Stimulated activated CD8-positive, alpha-beta memory T cell treated with anti-CD3 and anti-CD28 coated beads, Interleukin-2, amount 100 ng/mL, for 1 hour (primary cell): ENCODE measurements at places on chromosomes 5 and 9.

DNA sequence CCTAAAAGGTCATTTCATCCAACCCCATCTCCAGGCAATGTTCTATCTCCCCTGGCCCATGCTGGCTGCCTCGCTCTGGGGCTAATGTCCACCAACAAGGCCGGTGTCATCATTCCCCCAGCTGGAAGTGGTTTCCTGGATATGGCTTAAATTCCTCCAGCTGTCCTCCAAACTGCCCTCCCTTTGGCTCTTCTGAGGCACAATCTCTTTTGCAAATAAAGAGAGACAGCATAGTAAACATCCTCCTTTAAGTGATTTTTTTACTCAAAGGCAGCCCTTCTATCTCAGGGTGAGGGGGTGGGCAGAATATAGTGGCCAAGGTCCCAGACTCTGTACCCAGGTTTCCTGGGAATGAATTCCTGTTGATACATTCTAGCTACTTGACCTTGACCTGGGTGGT, 117.4 kb upstream of the PANK3 start:
- DNase-seq, result no peak

GRCh38 chr9:116565986-116566385, 121.1 kb upstream of the TRIM32 start:
- DNase-seq, result no peak

DNA sequence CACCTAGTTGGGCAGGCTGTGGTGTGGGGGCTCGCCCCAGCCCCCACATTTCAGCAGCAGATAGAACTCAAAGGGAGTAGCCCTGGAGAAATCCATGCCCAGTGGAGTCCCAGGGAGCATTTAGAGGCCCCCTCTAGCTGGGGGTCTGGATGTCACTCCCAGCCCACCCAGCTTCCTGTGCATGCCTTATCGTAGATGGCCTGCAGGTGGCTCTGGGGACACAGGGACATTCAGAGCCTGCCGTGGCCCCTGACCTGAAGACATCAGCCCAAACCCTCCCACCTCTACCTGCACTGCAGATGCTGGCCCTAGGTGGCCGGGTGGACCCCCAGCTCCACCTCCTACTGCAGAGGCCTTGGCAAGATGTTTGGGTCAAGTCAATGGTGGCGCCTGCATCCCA, 49.0 kb upstream of the LMX1B start:
- no peak for DNase-seq

GRCh38 chr5:35924950-35925722, 13.3 kb downstream of the CAPSL start:
- DNase-seq, result peak; percentile 61

DNA sequence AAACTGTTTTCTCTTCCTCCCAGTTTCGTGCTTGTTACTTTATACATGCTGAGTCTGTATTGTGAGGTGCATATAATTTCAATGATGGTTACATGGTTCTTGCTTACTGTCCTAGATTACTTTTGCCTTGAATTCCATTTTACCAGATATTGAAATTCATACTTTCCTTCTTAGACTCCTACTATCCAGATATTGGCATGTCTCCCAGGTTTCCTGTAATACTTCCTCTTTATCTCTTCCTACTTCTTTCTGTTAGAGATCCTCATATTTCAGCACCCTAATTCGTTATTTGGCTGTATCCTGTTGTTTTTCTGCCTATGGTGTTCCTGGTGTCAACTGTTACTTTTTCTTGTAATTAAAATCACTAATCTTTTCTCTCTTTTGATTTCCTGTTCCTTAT, 522.1 kb downstream of the CCDC171 start:
- no peak for DNase-seq

GRCh38 chr5:176532795-176533194, 4.4 kb downstream of the RNF44 start:
- no peak for DNase-seq

DNA sequence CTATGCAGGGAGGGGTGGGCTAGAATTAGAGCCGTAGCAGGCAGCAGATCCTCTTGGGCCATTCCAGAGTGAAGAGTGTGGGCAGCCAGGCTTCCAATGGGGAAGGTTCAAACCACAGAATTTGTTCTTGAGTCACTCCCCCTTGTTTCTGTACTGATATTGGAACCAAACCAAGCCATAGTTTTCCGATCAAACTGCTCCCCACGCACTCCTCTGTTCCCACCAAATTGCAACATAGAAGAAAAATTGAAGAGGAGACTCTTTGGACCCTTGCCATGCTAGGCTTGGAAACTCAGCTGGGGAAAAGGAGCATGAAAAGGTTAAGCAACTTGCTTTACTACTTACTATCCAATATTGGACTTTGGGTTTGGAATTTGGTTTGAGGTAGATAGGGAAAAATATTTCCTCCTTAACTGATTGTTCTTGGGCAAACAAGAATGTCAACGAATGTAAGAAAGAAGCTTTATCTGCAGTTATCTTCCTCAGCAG, 165.8 kb upstream of the NR3C1 start:
- DNase-seq, result no peak

DNA sequence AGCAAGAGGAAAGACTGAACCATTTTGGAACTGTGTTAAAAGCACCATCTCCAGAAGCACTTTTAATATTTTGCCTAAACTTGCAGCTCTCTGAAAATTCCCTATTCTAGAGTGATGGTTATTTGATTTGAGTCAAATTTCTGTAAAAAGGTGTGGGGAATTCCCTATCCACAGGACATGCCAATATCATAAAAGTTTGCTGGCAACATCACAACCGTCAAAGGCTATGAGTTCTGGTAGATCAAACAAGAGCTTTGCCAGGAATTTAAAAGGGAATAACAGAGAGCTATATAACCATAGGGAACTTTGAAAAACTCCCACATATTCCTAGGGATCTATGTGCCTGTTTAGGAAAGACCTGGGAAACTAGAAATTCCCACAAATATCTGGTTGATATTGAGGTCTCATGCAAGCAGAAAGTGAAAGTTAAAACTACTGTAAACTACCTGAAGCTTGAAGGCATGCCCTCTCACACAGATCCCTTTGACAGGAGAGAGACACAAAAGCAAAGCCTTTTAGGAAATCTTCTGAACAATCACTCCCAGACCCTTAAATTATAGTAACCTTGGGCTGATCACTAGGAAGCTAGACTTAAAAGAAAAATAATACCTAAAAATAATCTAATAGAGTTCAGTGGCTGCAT, 549.9 kb downstream of the ANXA1 start:
- no peak for DNase-seq

GRCh38 chr5:94057217-94057616, 315.8 kb upstream of the POU5F2 start:
- no peak for DNase-seq

DNA sequence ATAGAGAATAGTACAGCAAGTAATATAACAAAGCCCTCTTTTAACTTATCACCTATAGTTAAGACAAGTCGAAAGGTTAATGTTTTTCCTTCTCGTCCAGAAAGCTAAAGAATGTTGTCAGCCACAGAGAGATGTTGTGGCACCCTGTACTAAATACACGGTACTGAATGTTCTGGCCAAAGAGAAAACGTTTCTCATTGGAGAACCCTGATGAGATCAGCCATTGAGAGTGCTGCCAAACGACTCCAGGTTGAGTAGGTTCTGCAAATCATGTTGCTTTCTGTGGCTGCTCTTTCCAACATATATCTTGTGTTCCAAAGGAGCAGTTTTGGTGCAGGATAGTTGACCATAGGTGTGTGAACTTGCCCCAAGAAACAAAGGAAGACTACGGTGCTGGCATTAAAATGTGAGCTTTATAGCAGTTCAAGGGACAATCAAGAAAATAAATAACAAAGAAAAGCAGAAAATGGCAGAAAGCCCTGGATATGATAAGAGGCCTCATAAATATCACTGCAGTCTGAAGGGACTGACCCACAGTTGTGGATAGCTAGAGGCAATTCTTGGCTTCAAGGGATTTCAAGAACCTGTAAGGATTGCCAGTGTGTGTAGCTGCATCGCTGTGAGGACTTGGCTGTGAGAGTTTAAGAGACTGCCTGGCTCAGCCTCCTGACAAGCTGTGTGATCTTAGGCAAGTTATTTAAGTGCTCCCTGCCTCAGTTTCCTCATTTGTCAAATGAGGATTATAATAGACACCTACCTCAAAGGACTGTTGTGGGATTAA, 102.7 kb downstream of the ARHGEF28 start:
- DNase-seq, result no peak

DNA sequence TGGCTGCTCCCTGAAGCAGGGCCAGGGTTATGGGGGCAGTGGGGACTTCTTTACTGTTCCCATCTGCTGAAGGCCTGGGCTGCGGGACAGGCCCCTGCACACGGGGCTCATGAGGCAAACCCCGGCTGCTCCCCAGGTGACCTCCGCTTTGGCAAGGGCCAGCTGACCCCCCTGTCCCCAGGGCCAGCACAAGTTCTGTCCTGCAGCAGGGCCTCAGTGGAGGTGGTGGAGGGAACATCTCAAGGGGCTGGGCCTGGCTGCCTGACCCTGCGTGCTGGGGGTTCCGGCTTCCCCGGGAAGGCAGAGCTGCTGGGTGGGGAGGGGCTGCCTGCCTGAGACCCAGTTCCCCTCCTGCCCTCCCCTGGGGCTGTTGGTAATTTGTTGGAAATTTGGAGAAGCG, 67.4 kb upstream of the RNU6ATAC start:
- no peak for DNase-seq

DNA sequence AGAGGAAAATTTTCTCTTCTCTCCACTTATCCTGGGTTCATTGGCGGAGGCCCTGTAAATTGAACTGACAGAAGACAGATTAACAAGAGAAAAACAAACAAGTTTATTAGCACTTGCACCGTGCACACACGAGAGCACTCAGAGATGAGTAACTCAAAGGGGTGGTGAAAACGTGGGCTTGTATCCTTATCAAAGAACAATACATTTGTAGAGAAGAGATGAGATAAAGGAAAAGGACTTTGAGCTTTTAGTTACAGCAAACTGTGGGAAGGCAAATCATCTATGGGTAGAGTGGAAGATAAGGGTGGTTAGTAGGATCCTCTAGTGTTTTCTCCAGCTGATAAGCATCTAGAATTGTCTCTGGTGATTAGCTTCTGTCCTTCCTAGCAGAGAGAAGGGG, 44.4 kb upstream of the ROR2 start:
- no peak for DNase-seq

DNA sequence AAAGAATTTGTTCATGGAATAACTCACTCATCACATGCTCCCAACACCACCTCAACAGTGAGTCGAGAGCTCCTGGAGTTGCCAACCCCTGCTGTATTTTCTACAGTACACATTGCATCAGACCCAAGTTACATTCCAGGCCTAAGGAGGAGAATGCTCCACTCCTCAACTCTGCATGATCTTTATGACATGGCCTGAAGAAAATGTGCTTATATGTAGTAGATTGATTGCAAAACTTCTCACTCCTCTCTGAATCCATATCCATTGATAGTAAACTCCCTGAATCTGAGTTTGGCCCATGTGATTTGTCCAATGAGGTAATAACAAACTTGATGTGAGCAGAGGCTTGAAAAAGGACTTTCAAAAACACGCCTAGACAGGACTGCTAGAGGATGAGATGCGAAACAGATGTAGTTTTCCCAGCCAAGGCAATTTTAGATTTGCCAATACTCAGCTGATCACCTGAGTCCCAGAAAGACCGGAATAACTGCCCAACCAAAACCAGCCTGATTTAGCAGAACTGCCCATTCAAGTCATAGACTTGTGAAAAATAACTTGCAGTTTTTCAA, 29.0 kb upstream of the PAPPA start:
- no peak for DNase-seq

GRCh38 chr5:171520300-171521174, 101.1 kb downstream of the FGF18 start:
- no peak for DNase-seq
